ENCODE measurements at places on chromosomes 13 and 19.

GRCh38 chr19:14248578-14249011 is 42.6 kb upstream of the ADGRL1 start:
- peak; percentile 32 for DNase-seq

DNA sequence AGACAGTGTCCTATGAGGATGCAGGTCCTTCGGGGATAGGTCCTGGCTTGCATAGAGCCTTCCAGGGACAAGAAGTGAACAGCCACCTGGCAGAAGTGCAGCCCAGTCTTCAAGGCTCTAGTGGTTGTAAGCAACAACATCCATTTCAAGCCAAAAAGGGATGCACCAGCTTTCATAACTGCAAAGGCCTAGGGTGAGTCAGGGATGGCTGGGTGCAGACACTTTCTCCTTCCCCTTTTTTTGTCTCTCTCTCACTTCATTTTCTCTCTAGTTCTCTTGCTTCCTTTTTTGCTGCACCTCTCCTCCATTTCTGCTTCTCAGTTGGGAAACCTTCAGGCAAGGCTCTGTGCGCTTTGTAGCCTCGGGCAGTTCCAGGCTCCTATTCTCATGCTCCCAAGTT is 196.2 kb upstream of the ZNF536 start:
- DNase-seq = no peak

GRCh38 chr13:109869312-109870237 is 83.2 kb upstream of the IRS2 start:
- no peak for DNase-seq

DNA sequence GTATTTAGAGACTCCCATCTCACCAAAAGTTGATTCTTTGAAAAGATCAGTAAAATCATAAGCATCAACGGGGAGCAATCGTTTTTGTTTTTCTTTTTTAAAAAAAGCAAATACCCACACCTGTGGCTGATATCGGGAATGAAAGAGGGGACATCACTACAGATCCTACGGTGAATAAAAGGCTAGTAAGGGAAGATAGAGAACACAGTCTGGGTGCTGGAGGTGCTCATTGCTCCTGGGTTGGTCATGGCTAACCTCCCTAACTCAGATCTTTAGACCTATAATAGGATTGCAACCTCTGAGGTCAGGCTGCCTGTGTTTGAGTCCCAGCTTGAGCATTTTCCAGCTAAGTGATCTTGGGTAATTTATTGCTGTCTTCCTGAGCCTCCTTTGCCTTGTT is 1.1 kb downstream of the EHD2 start:
- DNase-seq = peak; percentile 24

- DNase-seq = no peak
Observed at GRCh38 chr19:50362656-50363424, 2.6 kb downstream of the NAPSA start.

GRCh38 chr19:46715620-46715974 is 1.3 kb downstream of the PRKD2 start:
- no peak for DNase-seq

DNA sequence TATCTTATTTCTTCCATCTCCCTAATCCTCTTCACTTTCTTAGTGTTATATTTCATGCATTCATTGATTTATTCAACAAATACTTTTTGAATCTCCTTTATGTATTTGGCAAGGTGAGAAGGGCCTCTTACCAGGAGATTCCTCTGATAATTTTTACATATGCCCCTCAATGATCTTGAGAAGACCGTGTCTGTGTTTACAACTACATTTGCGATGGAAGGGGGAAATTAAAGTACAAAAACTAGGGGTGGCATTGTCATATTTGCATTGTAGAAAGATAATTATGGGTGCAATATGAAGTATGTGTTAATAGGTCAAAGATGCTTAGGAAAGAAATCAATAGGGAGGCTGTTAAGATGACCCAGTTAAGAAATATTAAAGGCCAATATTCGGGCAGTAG is 1108.4 kb upstream of the MIR17HG start:
- DNase-seq = no peak

DNA sequence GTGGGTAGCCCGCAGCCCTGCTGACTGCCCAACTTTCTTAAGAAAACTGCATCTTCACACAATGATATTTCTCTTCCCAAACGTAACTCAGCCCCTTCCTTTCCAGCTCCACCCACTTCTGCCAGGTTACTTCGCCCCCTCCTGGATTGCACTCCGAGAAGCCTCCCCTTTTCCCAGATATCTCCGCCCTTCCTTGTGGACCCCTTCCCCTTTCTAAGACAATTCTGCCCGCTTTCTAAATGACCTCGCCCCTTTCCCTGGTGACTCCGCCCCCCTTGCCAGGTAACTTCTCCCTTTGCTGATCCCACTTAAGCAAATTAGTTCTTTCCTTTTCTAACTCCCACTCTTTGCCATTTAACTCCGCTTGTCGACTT is 2.6 kb downstream of the VSIG10L start:
- DNase-seq = no peak

- peak; percentile 49 for DNase-seq
Observed at GRCh38 chr19:15432018-15432494, 13.3 kb upstream of the AKAP8L start.

DNA sequence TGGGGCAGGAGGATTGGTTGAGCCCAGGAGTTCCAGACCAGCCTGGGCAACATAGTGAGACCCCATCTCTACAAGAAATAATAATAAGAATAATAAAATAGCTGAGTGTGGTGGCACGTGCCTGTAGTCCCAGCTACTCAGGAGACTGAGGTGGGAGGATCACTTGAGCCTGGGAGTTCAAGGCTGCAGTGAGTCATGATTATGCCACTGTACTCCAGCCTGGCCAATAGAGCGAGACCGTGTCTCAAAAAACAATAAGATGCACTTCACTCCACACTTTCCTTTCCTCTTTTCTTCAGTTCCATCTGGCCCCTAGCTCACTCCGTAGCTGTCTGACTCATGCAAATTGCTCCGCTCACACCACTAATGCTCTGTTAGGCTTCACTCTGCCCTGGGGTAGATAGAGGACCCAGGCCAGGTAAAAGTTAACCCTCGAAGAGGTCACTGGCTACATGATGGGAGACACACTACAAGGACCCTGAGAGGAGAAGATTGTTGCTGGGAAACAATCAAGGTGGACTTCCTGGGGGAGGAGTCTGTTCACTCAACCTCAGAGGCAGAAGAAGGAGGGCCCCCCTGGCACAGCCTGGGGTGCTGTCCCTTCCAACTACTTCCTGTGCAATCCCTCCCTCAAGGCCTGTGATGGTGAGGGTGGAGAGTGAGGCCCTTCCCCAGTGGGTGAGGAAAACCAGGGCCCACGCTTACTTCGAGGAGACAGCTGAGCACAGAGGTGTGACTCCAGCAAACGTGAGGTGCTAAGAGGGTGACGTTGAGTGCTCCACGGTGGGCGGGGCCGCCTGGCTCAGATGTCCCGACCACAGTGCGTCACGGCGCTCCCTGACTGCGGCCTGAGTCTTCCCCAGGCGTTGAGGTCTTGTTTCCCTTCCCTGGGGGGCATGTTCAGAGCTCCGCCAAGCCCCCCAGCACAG is 8.8 kb upstream of the TNFSF9 start:
- DNase-seq = no peak

DNA sequence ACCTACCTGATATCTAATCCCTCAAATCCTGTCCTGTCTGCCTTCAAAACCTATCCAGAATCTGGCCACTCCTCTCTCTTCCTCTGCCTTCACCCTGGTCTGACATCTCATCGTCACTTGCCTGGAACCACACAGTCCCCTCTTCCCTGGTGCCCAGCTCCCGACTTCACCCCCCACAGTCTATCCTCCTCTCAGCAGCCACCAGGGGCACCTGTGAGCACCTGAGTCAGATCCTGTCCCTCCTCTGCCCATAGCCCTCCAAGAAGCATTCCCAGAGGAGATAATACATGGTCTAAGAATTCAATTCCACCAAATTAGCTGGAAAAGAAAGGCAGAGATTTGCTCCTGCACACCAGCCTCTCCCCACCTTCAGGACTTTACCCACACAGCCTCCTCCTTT is 48.9 kb downstream of the ZNRF4 start:
- no peak for DNase-seq

- no peak for DNase-seq
Observed at GRCh38 chr13:31416066-31416465, 216.3 kb downstream of the B3GLCT start.

DNA sequence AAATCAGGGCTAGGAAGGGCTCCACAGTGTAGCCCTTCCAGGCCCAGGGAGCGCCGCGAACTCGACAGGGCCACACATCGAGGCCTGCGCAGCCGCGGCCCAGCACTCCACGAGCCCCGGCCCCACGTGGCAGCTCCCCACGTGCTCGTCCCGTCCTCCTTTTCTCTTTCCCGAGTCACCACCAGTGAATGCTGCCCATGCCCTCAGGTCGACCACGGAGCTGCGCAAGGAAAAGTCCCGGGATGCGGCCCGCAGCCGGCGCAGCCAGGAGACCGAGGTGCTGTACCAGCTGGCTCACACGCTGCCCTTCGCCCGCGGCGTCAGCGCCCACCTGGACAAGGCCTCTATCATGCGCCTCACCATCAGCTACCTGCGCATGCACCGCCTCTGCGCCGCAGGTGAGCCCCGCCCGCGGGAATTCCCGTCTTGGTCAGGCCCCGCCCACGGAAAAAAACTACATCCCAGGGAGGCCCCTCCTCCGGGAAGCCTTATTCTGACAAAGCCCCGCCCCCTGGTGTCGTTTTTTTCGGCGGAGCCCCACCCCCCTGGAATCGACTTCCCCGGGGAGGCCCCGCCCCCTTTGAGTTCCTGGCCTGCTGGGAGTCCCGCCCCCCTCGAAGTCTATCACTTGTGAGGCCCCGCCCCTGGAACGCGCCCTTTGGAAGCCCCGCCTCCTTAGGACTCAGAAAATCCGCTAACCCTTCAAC is 7.0 kb downstream of the HIF3A start:
- peak; percentile 37 for DNase-seq

- no peak for DNase-seq
Observed at GRCh38 chr13:48746821-48747220, 93.1 kb downstream of the CYSLTR2 start.

- DNase-seq = no peak
Observed at GRCh38 chr13:50198508-50198907, 183.3 kb downstream of the KCNRG start.

- no peak for DNase-seq
Observed at GRCh38 chr19:5772416-5772815, 12.1 kb downstream of the PRR22 start.

DNA sequence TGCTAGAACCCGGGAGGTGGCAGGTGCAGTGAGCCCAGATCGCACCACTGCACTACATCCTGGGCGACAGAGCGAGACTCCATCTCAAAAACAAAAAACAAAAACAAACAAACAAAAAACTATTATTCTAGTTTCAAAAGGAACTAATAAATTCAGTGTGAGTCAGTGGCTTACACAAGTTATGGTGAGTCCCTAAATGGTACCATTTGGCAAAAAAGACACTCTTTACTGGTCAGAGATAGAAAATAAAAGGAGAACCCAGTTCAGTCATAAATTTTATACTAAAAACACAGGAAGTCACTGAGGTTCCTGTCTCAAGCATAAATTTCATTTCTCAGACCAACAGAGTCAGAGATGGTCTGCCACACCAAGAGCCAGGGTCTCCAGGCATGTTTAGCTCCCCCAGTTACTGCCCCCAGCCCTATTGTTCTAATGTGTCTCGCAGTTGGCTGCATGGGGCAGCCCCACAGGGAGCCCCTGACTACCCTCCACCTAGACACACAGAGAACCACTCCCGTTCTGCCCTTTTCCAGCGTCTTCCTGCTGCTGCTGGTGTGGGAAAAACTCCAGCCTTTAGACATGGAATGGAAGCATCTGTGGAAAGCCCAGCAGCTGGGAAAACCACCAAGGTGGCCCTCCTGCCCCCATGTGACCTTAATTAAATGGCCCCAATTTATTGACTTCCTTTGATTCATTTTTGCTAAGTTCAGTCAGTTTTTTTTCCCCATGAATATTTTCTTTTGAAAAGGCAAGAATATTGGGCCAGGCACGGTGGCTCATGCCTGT is 12.2 kb downstream of the THSD1 start:
- DNase-seq = no peak

DNA sequence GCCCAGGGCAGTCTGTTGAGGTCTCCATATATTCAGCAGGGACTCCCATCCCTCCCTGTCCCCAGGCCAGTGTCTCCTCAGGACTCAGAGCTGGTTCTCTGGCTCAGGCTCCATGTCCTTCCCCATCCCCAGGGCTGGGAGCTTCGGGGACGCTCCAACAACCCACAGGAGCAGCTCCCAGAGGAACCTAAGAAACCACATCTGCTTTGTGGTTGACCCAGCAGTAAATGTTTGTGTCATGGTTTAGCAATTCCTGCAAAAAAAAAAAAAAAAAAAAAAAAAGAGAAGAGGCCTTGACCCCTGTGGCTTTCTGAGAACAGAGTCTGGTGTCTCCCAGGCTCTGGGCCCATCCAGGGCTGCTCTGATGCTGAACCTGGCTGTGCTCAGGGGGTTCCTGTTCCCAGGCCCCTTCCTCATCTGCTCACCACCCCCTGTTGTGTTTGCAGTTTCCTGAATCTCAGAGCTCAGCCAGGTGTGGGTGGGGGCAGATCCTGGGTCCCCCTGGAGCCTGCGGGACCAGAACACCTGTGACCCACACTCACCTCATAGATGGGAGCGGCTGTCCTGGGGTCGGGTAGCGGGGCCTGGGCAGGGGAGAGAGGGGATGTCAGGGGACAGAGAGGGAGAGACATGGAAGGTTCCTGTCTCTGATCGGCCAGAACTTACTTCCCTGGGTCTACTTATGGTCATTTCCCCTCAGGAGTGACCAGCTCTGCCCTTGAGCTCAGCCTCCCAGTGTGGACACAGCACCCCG is 25.2 kb upstream of the CEACAM1 start:
- peak; percentile 69 for DNase-seq

- DNase-seq = no peak
Observed at GRCh38 chr13:20426766-20427448, 98.8 kb downstream of the CRYL1 start.
